A549 treated with ZK216348 at 1 μM for 4 hours (cell line): ENCODE measurements at places on chromosomes 5 and 9. TPM values are rescaled to one million over a fixed set of nuclear protein-coding genes. Genes with fewer than 3 reads are reported as not detected.

Gene DBH
- total RNA-seq = not detected in 5 replicates

Gene RASEF
- total RNA-seq = 5.6 to 9.5 TPM (median 8.2 TPM) in 5 replicates

Gene UCK1
- 14.0 to 24.0 TPM (median 22.8 TPM) in 5 replicates for total RNA-seq

Gene SRP19
- 75.8 to 134 TPM (median 88.0 TPM) in 5 replicates for total RNA-seq

Gene EPB41L4B
- 11.5 to 16.9 TPM (median 14.6 TPM) in 5 replicates for total RNA-seq

Gene OTULINL
- total RNA-seq = 10.6 to 13.5 TPM (median 12.9 TPM) in 5 replicates

Gene TMEM215
- total RNA-seq = not detected in 5 replicates

Gene FOXD4L6
- total RNA-seq = not detected in 5 replicates
